ENCODE measurements at places on chromosomes 1 and 21. TPM values are rescaled to one million over a fixed set of nuclear protein-coding genes. Genes with fewer than 3 reads are reported as not detected.

Gene C4BPA
- not detected for total RNA-seq

Gene ZSCAN20
- 6.2 TPM for total RNA-seq

Gene ECM1
- 1.2 TPM for total RNA-seq

Gene LYSMD1
- total RNA-seq = 6.3 TPM

Gene CAMK1G
- not detected for total RNA-seq

DNA sequence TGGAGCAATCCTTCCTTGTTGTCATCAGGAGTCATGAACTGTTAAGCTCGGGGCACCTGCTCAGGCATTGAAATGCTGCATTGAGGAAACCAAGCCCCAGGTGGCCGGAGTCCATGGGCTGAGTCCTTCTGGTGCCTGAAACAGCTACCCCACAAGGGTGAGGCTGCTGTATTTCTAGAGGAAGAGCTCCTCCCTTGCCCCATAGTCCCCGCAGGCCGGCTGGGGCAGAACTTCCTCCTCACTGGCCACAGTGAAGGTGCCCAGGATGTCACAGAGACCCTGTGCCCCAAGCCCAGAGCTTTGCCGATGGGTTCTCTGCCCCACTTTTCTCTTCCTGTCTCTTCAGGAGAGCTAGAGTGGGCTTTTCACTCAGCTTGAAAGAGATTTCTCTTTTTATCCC is 80.8 kb upstream of the GCLM start:
- no peak for DNase-seq

DNA sequence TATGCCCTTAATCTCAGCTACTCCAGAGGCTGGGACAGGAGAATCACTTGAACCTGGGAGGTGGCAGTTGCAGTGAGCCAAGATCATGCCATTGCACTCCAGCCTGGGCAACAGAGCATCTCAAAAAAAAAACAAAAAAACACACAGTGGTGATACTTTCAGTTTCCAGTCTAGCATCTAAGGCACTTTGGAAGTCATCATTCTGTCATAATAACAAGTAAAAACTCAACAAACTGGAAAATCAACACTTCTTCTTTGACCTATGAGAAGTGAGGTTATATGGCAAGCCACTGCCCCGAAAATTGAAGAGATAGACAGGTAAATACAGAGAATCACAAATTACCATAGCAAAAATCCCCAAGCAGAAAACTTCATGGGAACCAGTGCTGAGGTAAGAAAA is 51.9 kb downstream of the IL12RB2 start:
- no peak for DNase-seq

GRCh38 chr1:45177452-45177851 is 29.0 kb downstream of the ZSWIM5 start:
- DNase-seq = no peak

GRCh38 chr1:15260418-15261154 is 13.6 kb downstream of the FHAD1 start:
- no peak for DNase-seq
